ENCODE measurements at places on chromosomes 16 and 17. TPM values are rescaled to one million over a fixed set of nuclear protein-coding genes. Genes with fewer than 3 reads are reported as not detected.

- DNase-seq: peak; percentile 45
Measured at GRCh38 chr17:40069751-40070708, 7.3 kb downstream of the THRA start.

The SLC5A10 gene
- not detected for total RNA-seq

The UMOD gene
- total RNA-seq: not detected

- DNase-seq: peak; percentile 9
Measured at GRCh38 chr17:39400547-39401411, 647 bp downstream of the FBXL20 start.

GRCh38 chr17:49597928-49598655 is 22.4 kb downstream of the NXPH3 start:
- DNase-seq: no peak

The WFDC1 gene
- 0.40 TPM for total RNA-seq

The OR2C1 gene
- total RNA-seq: not detected

GRCh38 chr17:72862276-72862999 is 230.1 kb downstream of the SLC39A11 start:
- no peak for DNase-seq

DNA sequence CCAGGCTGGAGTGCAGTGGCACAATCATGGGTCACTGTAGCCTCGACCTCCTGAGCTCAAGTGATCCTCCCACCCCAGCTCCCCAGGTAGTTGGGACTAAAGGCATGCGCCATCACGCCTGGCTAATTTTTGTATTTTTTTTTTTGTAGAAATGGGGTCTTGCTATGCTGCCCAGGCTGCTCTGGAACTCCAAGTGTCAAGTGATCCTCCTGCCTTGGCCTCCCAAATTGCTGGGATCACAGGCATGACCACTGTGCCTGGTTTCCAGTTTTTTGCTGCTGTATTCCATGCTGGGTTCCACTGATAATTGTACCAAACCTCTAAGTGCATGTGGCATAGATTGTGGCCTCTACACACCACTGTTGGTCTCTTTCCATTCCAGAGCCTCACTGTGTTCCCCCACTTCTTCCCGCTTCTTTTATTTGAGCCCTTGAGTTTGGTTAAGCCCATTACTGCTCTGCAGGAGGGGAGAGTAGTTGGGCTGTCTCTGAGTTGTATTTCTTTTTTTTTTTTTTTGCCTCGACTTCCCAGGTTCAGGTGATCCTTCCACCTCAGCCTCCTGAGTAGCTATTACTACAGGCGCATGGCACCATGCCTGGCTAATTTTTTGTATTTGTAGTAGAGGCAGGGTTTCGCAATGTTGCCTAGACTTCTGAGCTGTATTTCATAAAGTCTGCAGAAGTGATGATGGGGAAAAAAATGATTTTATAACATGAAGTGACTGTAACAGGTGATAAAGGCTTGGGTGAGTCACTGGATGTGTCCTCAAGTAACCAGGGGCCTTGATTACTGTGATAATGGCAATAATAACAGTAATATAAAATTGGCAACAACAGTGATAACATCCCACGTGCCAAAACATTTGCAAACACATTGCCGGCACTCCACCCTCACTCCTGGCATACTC is 30.0 kb downstream of the EEF2K start:
- DNase-seq: no peak

DNA sequence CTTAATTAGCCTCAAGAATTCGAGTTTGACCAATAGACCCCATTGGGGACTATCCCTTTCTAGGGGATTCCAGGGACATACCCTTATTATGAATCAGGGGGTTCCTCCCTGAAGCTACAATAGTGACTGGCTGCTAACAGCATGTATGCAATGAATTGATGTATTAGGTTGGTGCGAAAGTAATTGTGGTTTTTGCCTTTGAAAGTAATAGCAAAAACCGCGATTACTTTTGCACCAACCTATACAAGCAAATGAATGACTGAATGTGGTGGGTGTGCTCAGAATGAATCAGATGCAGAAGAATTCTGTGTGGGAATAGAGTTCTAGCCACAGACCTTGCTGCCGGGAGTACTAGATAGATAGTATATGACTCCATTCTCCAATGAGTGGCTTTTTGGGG is 76.7 kb downstream of the HLF start:
- DNase-seq: no peak

The TNFRSF17 gene
- not detected for total RNA-seq

The PMP22 gene
- total RNA-seq: 8.9 TPM

The MYOCD gene
- not detected for total RNA-seq

DNA sequence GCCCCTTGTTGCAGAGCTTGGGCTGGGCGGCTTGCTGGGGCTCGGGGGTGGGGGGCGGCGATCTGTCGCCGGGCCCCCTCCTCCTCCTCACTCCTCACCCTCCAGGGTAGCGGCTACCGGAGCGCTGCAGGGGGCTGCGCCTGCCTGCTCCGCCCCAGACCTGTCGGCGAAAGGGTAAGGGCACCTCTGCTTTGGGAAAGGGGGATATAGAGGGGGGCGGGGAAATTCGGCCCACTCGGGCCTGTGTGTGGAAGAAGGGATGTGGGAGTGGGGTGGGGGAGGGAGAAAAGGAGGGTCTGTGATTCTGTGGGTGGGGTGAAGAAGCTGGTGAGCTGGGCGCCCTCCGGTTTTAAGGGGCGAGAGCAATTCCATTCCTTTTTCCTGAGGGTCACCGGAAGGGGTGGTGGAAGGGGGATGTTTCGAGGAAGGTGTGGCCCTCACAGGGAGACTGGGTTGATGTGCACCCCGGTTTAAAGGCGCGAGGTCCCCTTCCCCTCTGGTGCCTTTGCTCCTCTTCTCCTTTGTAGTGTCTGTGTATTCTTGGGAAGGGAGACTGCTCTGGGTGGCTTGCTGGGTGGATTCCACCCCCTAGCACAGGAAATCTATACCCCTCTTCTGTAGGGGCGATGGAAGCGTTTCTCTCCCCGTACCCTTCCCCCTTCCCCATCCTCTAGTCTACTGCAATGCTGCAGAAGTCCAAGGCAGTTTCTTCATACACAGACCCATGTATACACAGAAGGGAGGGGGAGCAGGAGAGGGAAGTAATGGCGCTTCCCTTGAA is 878 bp downstream of the TAOK1 start:
- DNase-seq: peak; percentile 27

GRCh38 chr17:38727736-38728135 is 2.4 kb upstream of the CISD3 start:
- DNase-seq: no peak

DNA sequence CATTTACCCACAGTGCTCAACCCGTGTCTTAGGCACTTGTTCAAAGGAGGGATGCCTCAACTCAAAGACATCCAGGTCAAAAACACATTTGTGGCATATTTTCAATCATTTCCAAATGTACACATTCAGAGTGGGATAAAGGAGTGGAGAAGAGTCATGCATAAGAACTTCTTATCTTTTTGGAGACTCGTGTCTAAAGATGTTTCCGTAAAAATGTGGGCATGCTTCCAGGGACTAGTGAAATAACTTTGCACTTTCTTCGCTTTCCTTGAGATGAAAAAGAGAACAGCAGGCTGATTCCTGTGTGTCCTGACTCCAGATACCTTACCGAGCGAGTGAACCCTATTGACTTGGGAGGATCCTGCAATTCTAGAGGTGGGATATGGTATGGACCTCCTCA is 256.6 kb upstream of the KCNJ16 start:
- no peak for DNase-seq

- no peak for DNase-seq
Measured at GRCh38 chr17:41211845-41212466, 14.5 kb upstream of the KRTAP9-2 start.

The CES1 gene
- total RNA-seq: 0.56 TPM

GRCh38 chr17:44132275-44132821 is 8.9 kb upstream of the HDAC5 start:
- DNase-seq: no peak

DNA sequence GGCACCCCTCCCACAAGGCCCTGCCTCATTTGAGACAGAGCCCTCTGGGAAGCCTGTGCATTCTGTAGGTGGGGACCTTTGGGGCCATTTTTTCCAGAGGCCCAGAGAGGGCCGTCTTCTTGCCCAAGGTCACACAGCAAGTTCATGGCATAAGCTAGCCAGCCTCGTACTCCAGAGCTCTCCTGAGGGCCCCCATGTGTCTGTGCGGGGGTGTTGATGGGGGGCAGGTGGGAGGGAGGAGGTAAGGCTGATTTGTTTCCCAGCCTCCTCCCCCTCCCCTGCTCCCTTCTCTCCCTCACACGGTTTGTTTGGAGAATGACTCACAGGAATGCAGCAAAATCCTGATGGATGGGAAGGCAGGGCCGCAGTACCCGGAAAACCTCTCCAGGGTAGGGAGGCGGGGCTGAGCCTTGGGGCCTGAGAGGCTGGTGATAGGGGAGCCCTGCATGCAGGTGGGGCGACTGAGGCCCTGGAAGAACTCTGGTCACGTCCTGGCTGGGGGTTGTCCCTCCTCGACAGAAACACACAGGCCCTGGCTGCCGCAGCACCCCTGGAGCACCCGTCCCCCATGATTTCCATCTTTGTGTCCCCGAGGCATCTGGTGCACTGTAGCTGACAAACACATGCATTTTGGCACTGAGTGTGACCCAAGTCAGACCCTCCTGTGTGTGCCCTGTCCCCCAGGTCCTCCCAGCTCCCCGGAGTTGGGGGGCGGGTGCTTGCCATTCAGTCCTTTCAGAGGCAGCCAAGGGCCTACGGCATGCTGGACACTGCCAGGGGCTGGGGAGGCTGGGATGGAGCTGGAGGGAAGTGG is 29.7 kb downstream of the RAI1 start:
- DNase-seq: peak; percentile 69

The OTOP2 gene
- total RNA-seq: not detected

- DNase-seq: no peak
Measured at GRCh38 chr17:81655378-81656117, 794 bp downstream of the PDE6G start.

DNA sequence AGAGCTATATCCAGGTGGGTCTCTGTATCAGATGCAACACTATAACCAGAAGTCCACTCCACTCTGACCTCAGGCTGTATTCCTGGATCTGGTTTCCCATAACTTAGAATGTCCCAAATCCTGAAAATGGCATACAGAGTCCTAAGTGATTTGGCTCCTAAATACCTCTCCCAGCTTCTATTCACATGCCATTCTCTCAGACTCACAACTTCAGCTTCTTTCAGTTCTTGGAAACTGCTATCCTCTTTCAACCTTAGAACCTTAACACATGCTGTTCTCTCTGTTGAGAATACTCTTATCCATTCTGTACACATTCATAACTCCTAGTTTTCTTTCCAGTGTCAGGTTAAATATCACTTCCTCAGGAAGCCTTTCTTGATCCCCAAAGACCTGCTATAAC is 132.0 kb downstream of the BRIP1 start:
- DNase-seq: no peak

- DNase-seq: no peak
Measured at GRCh38 chr17:50133769-50134099, 3.8 kb upstream of the SAMD14 start.

GRCh38 chr17:45020354-45021138 is 30.9 kb downstream of the DCAKD start:
- no peak for DNase-seq

DNA sequence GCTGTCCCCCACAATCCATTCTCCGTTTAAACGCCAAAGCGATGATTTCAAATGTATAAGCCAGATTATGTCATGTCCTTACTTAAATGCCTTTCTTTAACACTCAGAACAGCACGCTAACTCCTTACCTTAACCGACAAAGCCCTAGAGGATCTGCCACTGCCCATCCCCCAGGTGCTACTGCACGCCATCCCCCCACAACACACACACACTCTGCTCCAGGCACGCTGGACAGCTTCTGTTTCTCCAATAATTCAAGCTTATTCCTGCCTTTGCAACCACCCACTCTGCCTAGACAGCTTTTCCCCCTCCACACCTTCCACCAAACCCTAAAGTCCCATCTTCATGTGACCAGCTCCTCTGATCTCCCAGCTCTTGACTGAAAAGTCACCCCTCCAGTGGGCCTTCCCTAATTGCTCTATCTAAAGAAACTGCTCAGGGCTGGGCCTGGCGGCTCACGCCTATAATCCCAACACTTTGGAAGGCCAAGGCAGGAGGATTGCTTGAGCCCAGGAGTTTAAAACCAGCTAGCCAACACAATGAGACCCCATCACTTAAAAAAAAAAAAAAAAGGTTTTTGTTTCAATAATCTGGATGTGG is 38.9 kb upstream of the RPL38 start:
- no peak for DNase-seq

- no peak for DNase-seq
Measured at GRCh38 chr16:8722025-8722348, 47.6 kb downstream of the ABAT start.

DNA sequence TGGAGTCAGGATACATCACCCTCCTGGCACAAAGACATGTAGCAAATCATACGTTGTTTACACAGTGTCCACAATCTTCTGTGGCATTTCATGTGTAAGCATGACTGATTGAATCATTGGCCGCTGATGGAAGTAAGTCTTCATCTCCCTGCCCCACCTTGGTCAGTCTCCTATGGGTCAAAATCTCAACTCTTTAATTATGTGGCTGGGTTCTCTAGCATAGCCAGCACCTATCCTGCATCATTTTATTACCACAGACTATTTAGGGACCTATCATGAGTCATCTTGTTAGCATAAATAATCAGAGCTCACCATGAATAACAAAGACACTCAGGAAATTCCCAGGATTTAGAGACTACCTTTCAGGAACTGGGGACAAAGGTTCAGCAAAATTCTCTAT is 15.9 kb downstream of the TANC2 start:
- no peak for DNase-seq

DNA sequence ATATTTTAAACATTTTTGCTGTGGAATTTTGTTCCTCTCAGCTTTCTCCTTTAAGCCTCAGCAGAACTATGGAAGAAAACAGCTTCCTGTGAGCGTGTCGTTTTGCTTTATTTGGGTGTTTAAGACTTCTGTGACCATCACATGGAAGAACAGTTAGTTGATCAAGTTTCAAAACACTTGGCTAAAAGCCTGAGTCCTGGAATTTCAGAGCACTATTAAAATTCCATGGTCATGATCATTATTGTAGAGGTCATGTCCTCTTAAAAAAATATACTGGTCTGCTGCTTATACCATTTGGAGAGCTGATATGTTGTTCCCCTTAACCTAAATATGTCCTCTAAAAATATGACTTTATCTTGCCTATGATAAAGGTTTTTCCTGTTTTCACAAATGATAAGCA is 12.6 kb upstream of the CDR2 start:
- no peak for DNase-seq

The KCNJ18 gene
- not detected for total RNA-seq

DNA sequence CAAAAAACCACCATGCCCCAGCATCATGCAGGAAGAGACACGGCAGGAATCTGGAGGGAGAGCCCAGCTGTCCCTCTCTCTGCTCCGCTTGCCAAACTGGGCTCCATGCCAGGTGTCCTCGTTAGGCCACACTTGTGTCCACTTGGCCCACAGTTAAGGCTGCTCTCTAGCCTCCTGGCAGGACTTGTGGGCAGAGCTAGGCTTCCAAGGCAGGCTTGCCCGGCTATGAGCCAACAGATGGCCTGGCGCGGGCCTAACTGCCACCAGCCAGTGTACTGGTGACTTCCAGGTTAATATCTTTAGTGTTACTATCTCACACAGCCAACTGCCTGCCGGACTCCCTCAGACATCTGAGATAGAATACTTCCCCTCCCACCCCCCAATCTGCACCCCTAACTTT is 10.6 kb downstream of the ATP6V0D1 start:
- peak; percentile 22 for DNase-seq

The CD300LB gene
- total RNA-seq: not detected

Data from MG63 (cell line).